ENCODE measurements at places on chromosomes 1 and 21.

DNA sequence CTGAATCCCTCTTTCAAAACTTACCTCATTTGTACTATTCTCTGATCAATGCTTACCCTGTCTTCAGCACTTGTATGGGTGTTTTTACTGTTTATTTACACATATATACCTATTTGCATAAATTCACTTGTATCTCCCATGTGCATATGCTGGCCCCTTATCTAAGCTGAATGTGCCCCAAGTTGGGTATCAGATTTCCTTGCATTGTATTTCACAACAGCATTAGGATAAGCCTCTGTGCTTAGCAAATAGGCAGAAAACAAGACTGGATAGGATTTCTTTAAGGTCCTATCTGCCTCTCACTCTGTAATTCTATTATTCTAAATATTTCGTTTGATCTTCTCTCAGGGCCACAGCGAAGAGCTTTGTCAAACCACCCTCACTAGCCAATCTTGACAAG is 45.9 kb upstream of the IPO9 start:
- no peak for DNase-seq

DNA sequence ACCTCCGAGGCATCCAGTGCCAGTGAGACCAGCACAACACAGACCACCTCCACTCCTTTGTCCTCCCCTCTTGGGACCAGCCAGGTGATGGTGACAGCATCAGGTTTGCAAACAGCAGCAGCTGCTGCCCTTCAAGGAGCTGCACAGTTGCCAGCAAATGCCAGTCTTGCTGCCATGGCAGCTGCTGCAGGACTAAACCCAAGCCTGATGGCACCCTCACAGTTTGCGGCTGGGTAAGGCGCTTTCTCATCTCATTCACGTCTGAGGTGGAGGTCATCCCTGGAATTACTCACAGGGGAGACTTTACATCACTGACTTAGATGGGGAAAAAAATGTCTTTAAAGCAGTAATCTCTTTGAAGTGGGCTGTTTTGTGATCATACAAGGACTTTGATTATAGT is 106.3 kb downstream of the CD247 start:
- DNase-seq = no peak

DNA sequence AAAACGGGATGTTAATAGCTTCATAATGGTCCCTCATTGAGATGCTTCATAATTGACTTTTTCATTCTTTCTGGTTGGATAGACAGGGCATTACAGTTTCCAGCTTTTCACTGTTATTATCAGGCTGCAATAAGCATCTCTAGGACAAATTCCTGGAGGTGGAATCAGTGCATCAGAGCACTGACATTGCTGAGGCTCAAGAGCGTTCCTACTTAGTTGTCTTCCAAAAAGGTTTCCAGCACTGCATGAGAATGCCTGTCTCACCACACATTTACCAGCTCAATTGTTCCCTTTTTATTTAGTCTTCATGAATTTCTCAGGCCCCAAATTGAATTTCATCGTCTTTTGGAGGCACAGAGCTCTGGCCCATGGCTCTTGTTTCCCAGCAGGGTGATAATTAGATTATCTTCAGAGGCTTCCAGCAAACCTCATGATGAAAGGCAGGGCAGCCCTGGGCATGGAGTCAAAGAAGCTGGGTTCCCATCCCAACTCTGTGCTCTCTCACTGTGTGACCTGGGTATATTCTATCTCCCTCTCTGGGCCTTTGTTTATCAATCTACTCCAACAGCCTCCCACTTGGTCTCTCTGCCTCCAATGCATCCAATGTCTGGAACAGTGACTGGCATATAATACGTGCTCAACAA is 451.4 kb downstream of the PTPRU start:
- DNase-seq = no peak

- no peak for DNase-seq
Observed at GRCh38 chr1:220093361-220094015, 444 bp upstream of the IARS2 start.

GRCh38 chr1:6417961-6418667 is 1.6 kb downstream of the HES2 start:
- DNase-seq = no peak

DNA sequence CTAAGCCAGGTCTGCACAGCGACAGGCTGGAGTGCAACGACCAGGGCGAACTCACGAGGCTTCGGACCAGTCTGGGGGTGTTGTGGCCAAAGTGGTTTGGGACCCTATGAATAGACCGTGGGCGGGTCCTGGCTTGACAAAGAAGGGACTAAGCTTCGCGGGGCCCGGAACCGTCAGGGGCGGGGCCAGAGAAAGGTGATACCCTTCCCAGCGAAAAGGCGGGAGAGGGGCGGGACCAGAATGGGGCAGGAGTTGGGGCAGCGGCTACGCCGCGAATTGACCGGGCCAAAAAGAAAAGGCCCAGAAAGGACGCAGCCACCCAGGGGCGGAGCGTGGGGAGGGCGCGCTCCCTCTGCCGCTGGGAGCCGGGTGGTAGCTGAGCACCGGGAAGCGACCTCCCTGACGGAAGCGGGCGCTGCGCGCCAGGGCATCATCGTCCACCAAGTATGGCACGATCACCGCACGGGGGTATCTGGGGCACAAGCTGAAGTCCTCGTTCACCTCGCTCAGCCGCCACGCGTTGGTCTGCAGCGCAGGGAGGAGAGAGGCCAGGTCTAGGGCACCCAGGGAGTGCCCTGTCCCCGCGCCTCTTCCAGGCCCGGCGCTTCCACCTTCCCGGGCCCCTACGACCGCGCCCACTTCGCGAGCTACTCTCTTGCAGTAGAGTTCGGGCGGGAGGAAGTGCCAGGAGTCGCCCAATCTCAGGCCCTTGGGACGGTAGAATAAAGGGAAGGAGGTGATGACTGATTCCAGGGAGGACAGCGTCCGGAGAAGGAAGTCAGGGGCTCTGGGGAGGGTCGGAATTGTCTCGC is 6.7 kb upstream of the FAM167B start:
- DNase-seq = peak; percentile 40

DNA sequence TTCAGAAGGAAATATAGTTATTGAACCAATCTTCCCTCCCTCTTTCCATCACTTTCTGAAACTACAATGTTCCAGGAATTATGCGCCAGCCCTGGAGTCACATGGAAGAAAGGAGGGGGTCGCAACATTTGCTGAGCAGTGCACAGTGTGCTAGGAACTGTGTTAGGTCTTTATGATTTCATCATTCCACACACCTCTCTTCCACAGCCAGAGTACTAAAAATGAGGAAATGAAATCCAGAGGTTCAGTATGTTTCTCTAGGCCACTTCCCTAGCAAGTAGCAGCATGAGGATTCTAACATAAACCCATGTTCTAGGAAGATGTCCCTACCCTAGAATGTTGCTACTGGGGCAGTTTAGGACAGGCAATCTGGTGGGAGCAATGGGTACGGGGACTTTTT is 158.1 kb downstream of the SLC45A1 start:
- no peak for DNase-seq

DNA sequence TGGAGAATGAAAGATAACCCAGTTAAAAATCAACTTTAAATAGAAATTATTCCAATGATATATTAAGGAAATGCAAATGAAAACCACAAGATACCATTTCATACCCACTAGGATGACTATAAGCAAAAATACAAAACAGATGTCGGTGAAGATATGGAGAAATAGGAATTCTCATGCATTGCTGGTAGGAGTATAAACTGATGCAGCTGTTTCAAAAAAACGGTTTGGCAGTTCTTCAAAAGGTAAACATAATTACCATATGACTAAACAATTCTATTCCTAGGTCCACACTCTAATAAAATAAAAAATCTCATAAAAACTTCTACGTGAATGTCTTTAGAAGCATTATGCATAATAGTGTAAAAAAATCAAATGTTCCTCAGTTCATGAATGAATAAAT is 763.3 kb upstream of the BRINP3 start:
- DNase-seq = no peak

DNA sequence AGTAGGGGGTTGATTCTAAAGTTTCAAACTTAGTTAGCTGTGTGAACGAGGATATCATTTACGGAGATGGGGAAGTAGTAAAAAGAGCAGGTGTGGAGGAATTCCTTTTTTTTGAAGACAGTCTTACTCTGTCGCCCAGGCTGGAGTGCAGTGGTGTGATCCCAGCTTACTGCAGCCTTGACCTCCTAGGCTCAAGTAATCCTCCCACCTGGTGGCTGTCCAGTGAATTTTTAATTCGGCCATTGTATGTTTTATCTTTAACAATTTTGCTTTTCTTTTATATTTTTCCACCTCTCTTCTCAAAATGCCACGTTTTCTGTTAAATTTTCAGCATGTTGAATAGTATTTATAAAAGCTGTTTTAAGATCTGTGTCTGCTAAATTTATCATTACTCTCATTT is 12.3 kb upstream of the CENPF start:
- no peak for DNase-seq

- no peak for DNase-seq
Observed at GRCh38 chr1:85137660-85138059, 63.2 kb downstream of the SYDE2 start.

DNA sequence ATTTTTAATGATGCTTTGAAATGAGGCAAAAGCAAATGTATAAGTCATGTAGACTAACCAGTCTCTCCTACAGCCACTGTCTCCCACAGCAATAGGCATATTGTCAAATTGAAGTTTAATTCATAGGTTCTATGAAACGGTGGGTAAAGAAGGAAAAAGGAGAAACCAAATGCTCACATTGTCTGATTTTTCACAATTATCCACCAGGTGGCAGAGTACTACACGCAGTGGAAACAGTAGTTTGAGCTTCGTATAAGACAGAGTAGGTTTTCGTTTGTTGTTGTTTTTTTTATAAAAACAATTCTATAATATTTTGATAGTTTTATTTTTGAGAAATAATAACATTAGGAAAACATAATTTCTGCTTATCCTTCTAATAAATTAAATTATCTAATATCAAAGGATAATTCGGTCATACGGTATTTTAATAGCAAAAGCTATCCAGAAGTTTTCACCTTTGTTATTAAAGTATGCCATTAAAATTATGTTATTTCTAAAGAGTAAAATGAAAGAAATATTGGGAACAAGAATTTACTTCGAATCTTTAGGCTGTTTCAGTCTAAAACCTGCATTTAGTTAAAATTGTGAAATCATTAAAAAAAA is 39.1 kb downstream of the TYW3 start:
- DNase-seq = no peak

DNA sequence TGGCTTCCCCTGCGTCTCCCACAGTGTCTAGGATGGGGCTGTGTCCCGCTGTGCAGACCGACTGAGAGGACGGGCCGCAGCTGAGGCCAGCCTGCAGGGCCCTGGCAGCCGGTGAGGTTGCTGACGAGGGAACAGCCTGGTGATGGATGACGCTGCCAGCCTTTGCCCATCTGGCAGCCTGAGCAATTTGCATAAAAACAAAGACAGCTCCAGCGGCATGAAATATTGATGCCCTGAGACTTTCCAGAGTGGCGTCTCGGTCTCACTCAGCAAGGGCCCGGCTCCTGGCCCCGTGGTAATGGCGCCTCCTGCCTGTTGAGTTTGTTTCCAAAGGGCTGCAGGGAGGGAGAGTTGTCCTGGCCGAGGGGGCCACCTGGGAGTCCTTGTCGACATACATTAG is 19.1 kb upstream of the KCNA10 start:
- DNase-seq = no peak

- no peak for DNase-seq
Observed at GRCh38 chr1:47388030-47388890, 27.8 kb upstream of the FOXE3 start.
